Muscle of arm (tissue), 14 donors: ENCODE measurements at places on chromosomes 1 and 21. TPM values are rescaled to one million over a fixed set of nuclear protein-coding genes. Genes with fewer than 3 reads are reported as not detected.
A peak's percentile ranks its signal among the peaks of the same experiment; 100 is the strongest.

DNA sequence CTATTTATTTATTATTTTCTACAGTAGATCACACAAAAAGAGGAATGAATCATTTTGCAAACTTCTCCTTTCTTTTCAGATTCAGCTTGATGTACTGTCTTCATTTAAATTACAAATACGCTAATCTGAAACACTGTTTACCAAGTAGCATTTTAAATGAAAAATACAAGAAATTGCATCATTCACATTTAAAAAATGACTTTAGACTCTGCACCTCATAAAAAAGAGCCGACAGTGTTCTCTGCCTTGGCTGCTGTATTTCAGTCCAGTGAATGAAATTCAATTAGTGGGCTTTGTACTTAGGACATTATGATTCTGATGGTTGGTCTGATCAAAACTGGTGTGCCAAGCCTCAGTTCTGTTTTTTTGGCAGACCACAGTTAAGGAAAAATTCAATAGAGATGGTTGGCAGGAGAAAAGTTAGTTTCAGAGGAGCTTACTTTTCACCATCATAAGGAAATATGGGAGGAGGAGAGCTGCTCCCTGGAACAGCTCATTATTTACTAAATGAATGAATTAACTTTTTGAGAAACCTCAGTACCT is 222.4 kb upstream of the ESRRG start:
- DNase-seq, result no peak

DNA sequence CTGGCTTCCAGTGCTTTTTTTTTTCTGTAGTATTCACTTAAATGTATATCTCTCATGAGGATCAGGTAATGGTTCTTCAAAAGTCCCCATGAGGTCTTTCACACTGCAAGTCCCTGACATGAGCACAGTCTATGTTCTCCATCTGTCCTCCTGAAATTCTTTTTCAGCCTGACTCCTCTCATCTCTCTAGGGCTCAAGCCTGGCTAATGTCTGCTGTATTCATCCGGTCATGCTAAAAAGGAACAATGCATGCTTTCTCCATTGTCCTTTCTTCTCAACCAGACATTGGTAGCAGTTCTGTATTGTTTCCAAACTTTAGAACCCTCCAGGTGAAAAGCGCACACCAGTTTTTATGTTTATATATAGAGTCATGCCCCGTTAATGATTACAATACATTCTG is 368.3 kb upstream of the OLFM3 start:
- no peak for DNase-seq

GRCh38 chr1:18396247-18396980 is 84.3 kb upstream of the KLHDC7A start:
- DNase-seq, result no peak

DNA sequence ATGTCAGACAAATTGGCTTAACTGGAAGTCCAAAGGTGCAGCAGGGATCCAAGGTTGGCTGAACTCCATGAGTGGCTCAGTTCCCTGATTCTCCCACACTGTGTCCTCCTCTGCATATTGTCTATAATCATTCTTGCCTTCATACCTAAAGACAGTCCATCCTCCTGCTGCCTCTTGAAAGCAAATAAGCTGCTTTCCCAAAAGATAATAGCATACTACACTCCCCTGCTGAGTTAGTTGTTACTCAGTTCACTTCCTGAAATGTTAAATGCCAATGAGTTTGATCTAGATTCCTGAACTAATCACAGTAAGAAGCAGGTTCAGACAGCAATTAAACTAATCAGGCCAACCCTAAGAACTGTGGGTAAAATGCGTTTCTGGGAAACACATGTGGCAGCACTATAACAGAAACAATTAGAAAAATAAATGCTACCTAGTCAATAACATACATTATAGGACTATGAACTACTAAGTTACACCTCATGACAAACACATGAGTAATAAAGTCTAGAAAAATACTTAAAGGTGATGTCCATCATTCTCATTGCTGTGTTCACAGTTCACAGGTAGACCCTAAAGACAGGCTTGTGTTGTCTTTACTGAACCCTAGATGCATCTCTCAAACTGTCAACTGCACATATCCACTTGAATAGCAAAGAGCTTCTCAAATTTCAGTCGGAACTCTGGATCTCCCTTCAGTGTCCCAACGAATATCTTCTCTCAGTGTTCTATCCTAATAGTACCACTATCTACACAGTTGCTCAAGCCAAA is 50.8 kb upstream of the BOLA1 start:
- DNase-seq, result no peak

GRCh38 chr1:245768596-245768995 is 613.8 kb downstream of the KIF26B start:
- no peak for DNase-seq

GRCh38 chr1:20311289-20311688 is 20.6 kb downstream of the VWA5B1 start:
- DNase-seq, result no peak

DNA sequence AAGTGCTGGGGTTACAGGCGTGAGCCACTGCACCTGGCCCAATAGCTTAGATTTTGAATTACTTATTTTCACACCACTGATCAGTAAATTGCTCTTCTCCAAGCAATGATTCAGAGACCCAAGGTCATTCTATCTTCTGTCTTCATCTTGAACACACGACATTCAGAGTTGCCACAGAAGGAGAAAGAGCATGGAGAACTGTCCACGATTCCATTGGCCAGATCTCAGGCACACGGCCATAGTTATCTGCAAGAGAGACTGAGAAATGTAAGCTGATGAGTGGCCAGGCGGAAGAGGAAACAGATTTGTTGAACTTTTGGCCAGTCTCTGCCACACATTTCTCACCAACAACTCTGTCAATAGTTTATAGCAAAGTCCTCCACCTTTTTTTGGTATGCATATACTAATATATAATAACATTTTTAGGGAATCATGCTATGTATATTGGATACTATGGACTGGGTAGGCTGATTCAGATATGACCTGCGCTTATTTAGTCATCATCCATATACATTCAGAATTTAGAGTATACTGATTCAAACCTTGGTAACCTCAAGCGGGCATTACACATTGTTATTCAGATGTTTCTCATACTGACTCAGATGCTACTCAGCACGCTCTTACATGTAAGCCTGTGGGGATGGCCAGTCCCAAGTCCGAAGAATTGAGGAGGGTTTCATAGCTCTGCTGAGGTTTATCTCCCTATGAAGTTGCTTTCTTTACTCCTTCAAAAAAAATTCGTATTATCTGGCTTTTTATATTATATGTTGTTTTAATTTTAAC is 25.5 kb upstream of the CAP1 start:
- DNase-seq, result no peak

DNA sequence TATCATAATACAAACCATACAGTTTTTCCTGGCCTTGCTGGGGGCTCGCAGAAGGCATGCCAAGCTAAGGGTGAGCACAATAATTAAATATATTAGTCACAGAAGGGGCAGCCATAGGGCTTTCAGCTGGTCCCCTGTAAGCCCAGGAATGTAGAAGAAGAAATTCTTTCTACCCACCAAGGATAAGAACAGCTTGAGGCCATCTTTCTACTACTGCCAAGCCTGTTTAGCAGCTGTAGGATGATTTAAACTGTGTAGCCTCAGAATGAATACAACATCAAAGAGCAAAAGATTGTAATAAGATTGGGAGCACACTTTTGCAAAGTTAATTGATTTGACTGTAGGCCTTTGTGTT is 171.5 kb downstream of the LRRC7 start:
- DNase-seq, result peak; percentile 9

- peak; percentile 16 for DNase-seq
Observed at GRCh38 chr1:63414691-63415365, 47.4 kb downstream of the ALG6 start.

DNA sequence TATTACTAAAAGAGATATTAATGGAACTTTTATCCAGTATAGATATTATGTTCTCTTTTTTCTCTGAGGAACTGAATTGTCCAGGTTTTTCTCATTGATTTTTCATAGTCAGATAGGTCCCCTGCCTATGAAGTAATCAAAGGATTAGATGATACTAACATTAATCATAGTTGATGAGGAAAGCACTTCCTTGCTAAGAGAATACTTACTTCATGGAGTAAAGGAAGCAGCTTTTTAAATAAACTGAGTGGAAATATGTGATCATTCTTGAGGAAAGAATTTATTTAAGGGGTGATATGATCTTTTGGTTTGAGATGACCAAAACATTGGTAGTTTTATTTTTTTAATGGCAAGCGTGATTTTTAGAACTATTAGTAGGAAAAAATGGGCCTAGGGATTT is 58.9 kb downstream of the SWT1 start:
- DNase-seq, result no peak

GRCh38 chr1:62424411-62424810 is 12.4 kb upstream of the USP1 start:
- DNase-seq, result no peak

- peak; percentile 38 for DNase-seq
Observed at GRCh38 chr1:201468501-201468843, 516 bp downstream of the PHLDA3 start.

GRCh38 chr1:25922056-25922970 is 16.1 kb upstream of the STMN1 start:
- DNase-seq, result no peak

DNA sequence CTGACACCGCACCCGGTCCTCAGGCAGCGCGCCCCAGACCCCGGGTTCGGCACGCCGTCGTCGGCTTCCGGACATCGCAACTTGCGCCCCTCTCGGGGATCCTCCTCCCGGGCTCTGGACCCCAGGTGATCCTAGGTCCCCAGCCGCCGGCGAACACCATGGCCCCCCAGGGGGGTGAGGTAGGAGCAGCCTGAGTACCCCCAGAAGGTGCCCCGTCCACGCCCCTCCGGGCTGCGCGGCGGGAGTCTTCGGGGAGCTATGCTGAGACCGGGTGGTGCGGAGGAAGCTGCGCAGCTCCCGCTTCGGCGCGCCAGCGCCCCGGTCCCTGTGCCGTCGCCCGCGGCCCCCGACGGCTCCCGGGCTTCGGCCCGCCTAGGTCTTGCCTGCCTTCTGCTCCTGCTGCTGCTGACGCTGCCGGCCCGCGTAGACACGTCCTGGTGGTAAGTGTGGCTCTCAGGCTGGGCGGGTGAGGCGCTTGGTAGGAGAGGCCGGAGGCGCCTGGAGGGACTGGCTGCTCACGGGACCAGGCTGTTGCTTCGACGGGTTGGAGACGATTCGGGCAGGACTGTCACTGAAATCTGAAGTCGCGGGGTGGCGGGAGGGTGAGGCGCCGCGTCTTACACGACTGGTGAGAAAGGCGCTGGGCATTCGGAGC is 367 bp downstream of the WNT2B start:
- no peak for DNase-seq

DNA sequence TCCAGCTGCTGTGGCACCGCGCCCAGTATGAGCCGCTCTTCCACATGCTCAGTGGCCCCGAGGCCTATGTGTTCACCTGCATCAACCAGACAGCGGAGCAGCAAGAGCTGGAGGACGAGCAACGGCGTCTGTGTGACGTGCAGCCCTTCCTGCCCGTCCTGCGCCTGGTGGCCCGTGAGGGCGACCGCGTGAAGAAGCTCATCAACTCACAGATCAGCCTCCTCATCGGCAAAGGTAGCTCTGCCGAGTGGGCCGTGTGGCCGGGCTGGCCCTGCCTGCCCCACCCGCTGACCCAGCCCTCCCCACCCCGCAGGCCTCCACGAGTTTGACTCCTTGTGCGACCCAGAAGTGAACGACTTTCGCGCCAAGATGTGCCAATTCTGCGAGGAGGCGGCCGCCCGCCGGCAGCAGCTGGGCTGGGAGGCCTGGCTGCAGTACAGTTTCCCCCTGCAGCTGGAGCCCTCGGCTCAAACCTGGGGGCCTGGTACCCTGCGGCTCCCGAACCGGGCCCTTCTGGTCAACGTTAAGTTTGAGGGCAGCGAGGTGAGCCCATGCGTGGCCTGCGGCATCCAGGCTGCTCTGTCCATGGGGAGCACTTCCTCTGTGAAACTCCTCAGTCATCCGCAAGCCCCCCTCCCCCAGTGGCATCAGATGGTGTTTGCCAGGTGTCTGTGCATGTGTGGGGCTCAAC is 64.2 kb downstream of the PIK3CD start:
- DNase-seq, result no peak

The CFHR2 gene
- not detected for polyA plus RNA-seq

The CBR3 gene
- polyA plus RNA-seq, result 2.0 TPM

The FAM229A gene
- polyA plus RNA-seq, result not detected

The DDR2 gene
- polyA plus RNA-seq, result 33.2 TPM

The NPPB gene
- polyA plus RNA-seq, result not detected

The TIE1 gene
- polyA plus RNA-seq, result 40.3 TPM

The TDRD10 gene
- not detected for polyA plus RNA-seq

The GSTM5 gene
- polyA plus RNA-seq, result 32.5 TPM

The SIM2 gene
- polyA plus RNA-seq, result 4.6 TPM

The GUCA2B gene
- polyA plus RNA-seq, result not detected
